ENCODE measurements at places on chromosomes 7 and 10.

DNA sequence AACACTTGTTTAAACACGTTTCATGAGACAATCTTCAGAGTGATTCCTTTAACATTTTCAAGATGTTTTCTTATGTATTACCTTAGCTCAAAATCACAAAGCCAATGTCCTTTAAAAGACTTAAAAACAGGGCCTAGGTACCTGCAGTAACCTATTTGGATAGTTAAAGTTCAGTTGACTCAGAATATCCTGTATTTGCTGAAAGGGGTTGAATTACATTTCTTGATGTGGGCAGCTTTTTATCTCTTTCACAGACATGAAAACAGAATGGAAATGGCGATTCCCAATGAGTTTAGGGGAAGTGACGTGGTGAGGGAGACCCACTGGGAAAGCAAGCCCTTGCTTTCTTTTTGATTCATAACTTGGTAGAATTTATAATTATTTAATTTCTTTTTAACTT is 324.4 kb upstream of the AOAH start:
- DNase-seq: no peak

- no peak for DNase-seq
These were observed 104.7 kb upstream of the ARMC3 start for GRCh38 chr10:22823109-22823508.

DNA sequence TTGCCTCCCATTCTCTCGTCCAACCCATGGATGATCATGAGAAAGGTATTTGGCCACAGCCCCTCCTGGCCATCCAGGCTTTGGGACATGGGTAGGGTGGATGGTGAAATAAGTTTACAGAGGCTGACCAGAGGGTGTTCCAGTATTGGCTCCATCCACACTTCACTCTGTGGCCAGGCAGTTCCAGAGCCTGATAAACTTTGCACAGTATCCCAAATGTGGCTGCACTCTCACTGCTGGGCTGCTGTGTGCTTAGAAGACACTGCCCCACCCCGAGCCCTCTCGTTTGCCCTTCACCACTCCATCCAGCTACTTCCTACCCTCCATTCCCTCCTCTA is 72.0 kb upstream of the ZMIZ1 start:
- no peak for DNase-seq

GRCh38 chr10:112526139-112526538 is 79.1 kb downstream of the VTI1A start:
- DNase-seq: no peak

DNA sequence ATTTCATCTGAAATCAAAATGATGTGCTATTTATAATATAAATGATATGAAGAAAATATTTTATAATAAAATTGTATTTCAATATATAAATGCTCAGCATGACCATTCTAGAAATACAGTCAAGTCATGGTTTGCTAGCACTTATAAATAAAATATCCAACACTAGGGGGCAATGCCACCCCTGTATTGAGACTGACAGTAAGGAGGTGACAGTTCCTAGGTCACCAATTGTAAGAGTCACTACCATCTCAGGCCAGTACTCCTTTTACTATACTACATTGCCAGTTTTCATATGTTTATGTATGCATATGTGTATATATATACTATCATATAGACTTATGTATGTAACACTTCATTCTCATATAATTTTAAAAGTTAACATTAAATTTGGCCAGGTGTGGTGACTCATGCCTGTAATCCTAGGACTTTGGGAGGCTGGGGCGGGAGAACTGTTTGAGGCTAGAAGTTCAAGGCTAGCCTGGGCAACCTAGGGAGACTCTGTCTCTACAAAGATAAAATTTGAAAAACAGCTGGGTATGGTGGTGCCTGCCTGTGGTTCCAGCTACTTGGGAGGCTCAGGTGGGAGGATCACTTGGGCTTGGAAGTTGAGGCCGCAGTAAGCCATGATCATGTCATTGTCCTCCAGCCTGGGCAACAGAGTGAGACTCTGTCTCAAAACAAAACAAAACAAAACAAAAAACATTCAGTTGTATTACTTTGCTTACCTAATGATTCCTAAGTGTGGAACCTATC is 2.4 kb upstream of the CNOT4 start:
- DNase-seq: no peak

- no peak for DNase-seq
These were observed 101.7 kb downstream of the HOXA1 start for GRCh38 chr7:26993816-26994810.

- no peak for DNase-seq
These were observed 16.5 kb downstream of the DENND10 start for GRCh38 chr10:119120413-119120867.

DNA sequence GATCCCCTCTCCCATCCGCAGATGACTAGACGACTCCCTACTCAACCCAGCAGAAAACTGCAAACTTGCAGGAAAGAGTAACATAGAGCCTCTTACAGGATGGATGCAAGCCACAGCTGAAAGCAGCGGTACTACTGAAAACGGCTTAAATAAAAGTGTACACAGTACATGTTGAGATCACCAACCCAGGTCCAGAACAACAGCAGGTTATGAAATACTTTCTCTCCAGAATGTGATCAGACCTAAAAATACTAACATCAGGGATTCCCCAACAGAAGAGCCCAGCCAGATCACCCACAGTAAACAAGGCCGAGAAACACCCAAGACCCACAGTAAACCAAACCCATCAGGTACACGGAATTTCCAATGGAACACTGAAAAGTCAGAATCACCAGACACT is 13.2 kb downstream of the ATE1 start:
- no peak for DNase-seq

DNA sequence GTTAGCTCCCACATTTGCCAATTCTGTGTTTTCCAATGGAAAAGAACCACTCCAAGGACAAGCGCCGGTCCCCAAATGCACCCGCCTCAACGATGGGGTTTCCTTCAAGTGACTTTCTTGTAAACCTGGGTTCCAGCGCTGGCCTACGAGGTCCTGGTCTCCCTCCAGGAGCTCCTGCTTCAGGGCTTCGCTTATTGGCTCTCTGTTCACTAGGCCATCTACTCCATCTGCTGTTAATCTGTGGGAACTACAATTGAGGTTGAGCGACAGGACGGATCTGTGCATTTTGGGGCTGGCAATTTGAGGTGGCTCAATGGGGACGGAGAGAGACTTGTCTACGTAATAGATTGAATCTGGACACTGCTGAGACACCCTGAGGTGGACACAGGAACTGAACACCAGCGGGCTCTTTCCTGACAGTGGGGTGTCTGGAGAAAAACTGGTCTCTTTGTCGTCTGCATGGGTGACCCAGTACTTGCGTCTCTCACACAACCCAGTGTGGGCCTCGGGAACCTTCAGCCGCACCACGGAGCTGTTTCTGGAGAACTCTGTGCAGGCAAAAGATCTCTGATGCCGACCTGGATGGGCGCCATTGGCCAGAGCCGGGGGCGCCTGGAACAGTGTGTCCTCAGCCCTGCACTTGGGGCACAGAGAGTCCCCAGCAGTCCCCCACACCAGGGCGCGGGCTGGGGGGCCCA is 115.9 kb upstream of the ADAM12 start:
- no peak for DNase-seq

DNA sequence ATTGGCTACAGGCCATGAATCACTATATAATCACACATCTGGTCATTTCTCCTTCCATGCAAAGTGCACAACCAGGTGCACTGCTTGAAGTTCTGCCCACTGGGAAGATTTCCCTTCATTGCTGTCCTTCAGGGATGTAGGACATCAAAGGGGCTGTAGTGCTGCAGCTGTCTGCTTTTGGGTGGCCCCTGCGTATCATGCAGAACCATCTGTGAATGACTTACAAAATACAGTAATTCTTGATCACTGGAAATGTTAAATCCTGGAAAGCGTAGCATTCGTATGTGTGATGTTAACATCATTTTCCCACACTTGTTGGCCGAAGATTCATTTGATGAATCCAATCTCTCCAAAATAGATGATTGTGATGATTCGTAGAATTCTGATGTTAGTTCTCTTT is 22.4 kb downstream of the AKR1C3 start:
- DNase-seq: no peak

DNA sequence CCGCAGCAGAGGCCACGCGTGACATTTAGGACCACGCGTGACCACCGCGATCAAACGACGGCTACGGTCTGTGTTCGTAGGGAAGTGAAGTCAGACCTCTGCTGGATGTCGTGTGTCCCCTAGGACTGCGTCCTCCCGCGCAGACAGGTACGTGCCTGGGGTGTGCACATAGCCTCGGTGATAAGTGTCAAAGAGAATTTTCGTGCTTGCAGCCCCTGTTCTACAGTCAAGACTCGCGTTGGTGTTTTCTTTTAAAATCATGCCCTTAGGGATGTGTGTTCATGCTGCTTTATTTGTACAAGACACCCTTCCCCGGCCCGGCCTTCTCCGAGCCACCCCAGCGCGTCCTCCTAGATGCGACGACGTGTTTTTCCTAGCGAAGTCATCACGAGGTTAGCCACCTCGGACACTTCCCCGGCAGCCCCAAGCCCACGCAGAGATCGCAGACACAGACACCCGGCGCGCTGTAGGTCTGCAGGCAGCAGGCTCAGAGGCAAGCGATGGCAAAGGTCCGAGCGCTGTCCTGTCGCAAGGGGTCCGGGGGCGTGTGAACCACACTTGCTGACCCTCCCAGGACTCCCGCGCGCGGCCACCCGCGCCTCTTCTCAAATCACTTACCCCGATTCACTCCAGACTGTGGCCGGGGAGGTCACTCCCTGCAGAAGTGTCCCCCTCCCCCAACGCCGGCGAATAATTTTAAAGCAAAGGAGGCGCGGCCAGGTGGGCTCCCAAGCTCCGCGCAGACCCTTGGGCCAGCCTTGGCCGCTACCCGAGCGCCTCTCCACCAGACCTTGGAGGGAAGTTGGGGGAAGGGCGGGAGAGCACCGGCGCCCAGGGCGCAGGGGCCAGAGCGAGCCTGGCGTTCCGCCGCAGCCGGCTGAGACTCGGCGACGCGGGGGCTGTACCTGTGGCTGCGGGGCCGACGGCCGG is 552 bp downstream of the MKX start:
- peak; percentile 29 for DNase-seq

DNA sequence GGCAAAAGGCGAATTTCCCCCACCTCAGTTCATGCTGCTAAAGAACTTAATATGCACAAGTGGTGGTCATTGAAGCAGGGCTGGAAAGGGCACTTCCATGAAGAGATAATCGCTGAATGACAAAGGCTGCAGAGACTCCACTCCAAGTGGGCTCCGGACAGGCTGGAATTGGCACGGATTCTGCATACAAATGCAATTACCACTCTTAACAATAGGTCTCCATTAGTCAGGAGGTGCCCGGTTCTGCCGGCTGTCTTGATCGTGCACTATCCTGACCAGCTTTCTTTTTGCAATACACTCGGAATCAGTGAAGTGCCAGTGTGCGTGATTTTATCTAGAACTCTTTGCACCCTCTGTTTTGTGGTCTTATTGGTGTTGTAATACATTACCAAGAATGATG is 49.7 kb downstream of the INSYN2A start:
- DNase-seq: no peak

GRCh38 chr10:12958546-12959110 is 42.9 kb downstream of the CCDC3 start:
- DNase-seq: no peak

DNA sequence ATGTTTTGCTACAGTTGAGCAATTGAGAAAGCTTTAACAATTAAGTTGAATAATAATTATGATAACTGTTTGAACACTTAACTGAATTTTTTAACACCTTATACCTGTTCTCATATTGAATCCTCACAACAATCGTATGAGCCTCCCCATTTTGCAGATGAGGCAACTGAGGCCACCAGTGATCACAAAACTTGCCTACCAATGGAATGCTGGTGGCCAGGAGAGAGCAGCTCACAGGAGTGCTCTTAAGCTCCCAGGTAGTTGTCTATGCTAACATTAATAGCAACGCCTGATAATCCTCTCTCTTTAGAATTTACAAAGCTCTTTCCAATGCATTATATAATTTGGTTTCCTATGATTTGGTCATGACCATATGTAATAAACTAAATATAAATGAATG is 21.6 kb downstream of the GPNMB start:
- DNase-seq: no peak

GRCh38 chr10:108556186-108556585 is 1367.1 kb downstream of the XPNPEP1 start:
- no peak for DNase-seq

DNA sequence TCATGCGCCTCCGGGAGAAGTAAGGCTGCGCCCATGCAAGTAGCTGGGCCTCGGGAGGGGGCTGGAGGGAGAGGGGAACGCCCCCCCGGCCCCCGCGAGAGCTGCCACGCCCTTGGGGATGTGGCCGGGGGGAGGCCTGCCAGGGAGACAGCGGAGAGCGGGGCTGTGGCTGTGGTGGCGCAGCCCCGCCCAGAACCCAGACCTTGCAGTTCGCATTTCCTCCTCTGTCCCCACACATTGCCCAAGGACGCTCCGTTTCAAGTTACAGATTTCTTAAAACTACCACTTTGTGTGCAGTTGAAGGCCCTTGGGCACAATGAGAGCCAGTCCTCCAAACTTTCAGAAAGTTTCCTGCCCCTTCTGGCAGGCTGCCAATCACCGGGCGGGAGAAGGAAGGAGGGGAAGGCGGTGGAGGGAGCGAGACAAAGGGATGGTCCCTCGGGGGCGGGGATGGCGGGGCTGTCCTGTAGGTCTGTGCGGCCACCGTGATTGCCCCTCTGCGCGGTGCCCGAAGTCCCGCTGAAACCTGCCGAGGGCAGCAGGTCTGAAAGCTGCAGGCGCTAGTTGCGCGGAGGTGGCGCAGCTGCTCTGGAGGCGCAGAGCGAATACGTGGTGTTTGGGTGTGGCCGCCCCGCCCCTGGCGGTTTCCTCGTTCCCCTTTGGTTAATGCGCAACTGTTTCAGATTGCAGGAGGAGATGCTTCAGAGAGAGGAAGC is 2.1 kb downstream of the VIM start:
- DNase-seq: peak; percentile 92

DNA sequence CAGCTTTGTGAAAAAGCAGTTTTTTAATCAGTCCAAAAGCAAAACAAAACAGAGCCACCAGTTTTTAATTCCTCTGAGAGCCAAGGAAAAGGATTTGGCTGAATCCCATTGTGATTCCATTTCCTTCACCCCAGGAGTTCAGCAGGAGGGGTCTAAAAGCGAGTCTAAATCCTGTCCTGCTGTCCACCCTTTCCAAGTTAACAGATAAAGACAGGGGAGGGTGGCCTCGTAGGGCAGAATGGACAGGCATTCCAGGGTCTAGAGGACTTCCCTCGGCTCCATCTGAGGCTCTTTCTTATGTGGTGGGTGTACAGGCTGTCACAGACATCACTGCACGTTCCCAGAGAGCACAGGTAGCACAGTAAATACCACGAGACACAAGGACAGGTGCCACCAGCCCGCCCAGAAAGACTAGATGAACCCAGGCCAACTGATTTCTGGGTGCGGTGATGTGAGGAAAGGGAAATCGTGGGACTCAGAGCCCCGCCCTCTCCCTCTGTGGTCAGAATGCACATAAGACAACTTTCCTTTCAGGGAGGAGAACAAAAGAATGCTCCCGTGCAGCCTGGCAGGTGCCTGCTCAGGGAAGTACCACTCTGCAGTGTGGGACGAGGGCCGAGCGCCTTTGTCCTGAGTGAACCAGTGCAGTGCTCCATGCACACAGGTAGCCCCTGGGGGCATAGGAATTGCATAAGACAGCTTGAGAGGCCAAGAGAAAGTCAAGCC is 119.7 kb downstream of the ABLIM1 start:
- peak; percentile 54 for DNase-seq

GRCh38 chr7:96989241-96989858 is 16.0 kb upstream of the DLX6 start:
- DNase-seq: no peak

GRCh38 chr7:94943134-94943533 is 35.7 kb downstream of the PPP1R9A start:
- no peak for DNase-seq

All from T-cell (primary cell).